ENCODE measurements at places on chromosomes 12 and 14. TPM values are rescaled to one million over a fixed set of nuclear protein-coding genes. Genes with fewer than 3 reads are reported as not detected.

TMPRSS12 gene
- not detected for total RNA-seq

CBLN3 gene
- 11.1 TPM for total RNA-seq

DNA sequence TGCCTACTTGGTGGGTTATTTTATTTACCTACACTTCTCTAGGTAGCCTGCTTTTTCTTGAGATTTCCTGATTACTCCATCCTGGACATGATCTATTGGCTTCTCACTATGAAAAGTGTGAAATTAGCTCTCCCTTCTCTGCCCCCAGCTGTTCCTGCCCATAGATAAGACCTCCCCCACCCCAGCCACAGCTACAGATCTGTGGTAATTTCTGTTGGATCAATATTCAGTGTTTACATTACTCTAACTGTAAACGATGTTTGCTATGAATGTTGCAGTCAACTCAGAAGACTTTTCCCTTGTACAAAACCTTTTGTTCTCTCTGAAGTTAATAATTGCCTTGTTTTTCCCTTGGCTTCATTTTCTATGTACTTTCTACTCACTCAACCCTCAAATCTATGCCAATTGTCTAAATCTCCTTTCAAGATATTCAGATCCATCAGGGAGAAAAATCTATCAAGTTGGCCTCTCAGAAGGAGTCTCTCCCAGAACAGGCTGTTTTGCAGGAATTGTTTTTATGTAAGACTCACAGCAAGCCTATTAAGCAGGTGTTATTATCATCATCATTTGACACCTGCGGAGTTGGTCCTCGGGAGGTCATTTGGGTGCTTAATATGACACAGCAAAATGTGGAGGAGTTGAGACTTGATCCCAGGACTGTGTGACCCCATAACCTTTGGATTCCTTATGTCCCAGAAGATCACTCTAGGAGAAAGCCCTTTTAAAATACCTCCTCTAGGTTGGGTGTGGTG, 227.4 kb downstream of the SUDS3 start:
- H3K27ac ChIP-seq = no peak overlapping the region
- H3K36me3 ChIP-seq = no peaks in the 10 kb centered on the region
- peaks cover 13% of the 10 kb centered on the region for H3K27me3 ChIP-seq
- H3K4me1 ChIP-seq = no peaks in the 10 kb centered on the region
- no peak overlapping the region for H3K4me3 ChIP-seq

- no peak overlapping the region for H3K4me3 ChIP-seq
- H3K27me3 ChIP-seq = no peaks in the 10 kb centered on the region
- no peak for ATAC-seq
These were observed 264.9 kb downstream of the NAV3 start for GRCh38 chr12:78095623-78096022.

DNA sequence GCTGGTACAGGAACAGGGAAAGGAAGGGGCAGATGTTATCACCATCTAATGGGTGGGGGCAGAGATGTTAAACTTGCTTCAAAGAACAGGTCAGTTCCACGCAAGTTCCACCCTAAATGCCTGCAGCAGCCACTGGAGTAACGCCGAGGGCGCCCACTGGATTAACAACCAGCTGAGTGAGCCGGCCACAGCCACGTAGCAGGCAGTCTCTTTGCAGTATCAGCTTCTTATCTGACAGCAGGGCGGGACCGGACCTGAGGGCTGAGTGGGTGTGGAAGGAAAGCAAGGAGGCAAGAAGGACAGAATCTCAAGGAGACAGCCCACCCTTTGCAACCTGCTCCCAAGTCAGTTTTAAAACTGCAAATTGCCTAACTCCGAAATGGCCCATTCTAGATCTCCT, 38.4 kb upstream of the FOXN3 start:
- no peaks in the 10 kb centered on the region for H3K36me3 ChIP-seq
- H3K27ac ChIP-seq = no peak overlapping the region
